Thoracic aorta (tissue), 2 donors: ENCODE measurements at places on chromosomes 5 and 9. TPM values are rescaled to one million over a fixed set of nuclear protein-coding genes. Genes with fewer than 3 reads are reported as not detected.

GRCh38 chr9:532707-533106 is 308.8 kb upstream of the DMRT1 start:
- no peak for DNase-seq

DNA sequence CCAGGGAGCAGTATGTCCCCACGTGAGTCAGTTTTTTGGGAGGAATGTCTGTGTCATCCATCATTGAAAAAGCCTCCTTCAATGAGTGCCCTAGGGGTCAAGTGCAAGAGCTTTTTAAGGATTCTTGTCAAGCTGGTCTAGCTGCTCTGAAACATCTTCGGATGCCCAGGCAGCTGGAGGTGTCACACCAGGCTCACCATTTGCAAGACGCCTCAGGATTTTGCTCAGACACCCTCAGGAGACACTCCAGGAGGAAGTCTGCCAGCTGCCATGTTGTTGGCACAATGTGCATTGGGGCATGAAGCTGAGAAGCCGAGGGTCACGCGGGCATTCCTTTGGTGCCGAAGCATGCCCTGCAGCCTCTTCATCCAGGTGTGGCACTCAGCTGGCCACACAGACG is 111.1 kb upstream of the S1PR3 start:
- no peak for DNase-seq

PCDHGA5 gene
- 12.5 TPM for total RNA-seq

TRAF1 gene
- total RNA-seq, result 52.5 TPM

GRCh38 chr9:92342825-92343488 is 17.2 kb downstream of the CENPP start:
- no peak for DNase-seq
